Left colon (tissue), 2 donors: ENCODE measurements at places on chromosomes 2 and 18.

GRCh38 chr2:117979911-117980701 is 33.8 kb downstream of the CCDC93 start:
- no peak for DNase-seq

- DNase-seq = no peak
These were observed 53.8 kb downstream of the COL6A3 start for GRCh38 chr2:237359894-237360780.

DNA sequence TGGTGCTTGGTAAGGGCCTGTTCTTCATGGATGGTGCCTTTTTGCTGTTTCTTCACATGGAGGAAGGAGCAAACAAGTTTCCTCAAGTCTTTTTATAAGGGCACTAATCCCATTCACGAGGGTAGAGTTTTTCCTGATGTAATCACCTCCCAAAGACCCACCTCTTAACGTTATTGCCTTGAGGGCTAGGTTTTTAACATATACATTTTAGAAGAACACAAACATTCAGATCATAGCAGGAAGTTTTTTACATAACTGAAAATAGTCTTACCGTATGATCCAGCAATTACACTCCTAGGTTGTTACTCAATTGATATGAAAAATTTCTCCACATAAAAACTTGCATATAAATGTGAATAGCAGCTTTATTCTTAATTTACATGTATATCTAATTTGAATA is 976.3 kb downstream of the DSC3 start:
- no peak for DNase-seq

- DNase-seq = no peak
These were observed 1309.8 kb upstream of the NRXN1 start for GRCh38 chr2:52341732-52342131.

DNA sequence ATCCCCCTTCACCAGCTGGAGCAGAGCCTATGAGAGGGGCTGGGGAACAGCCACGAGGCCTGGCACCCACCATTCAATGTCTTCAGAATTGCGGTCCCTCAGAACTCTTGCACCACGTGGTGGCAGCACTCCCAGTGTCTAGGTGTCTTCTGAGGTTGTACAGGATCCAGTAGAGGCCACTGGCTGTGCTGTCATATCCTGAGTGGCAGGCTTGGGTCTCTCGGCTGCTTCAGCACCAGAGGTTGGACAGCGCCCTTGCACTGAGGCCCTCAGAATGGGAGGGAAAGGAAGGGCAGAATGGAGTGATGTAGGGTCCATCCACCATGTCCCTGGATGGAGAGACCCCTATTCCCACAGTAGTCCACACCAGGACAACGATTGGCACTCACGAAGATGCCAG is 112.0 kb upstream of the TEKT4 start:
- DNase-seq = no peak

- no peak for DNase-seq
These were observed 1142.3 kb upstream of the FANCL start for GRCh38 chr2:59383473-59383872.

- no peak for DNase-seq
These were observed 394.4 kb downstream of the SPAG16 start for GRCh38 chr2:213678437-213679218.

GRCh38 chr2:76415821-76416220 is 705.1 kb upstream of the GCFC2 start:
- no peak for DNase-seq

DNA sequence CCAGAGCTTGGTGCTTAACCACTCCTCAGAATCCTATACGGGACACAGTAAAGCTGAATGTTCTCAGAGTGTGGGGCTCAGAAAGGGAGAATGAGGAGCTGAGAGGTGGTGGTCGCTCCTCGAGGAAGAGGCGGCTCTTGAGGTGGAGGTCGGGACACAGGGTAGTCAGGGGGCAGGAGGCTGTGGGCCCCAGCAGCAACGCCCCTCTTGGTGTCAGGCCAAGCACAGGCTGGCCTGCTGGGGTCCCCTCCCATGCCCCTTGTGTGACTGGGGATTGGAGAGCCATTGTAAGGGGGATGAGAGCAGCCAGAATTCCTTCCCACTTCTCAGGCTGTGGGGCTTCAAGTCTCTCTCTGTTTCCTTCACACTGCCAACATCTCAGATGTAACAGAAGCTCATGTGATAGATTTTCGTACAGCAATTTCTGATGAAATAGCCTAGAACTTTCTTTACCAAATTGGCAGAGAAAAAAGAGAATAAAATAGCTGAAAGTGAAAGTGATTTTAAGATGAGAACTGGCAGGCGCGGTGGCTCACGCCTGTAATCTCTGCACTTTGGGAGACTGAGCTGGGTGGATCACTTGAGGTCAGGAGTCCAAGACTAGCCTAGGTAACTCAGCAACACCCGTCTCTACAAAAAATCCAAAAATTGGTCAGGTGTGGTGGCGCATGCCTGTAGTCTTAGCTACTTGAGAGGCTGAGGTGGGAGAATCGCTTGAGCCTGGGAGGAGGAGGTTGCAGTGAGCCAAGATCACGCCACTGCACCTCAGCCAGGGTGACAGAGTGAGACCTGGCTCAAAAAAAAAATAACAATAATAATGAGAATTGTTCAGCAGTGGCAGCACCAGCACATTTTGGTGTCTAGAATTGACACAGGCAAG is 61.1 kb upstream of the RPL31 start:
- DNase-seq = peak; percentile 36
